NCI-H524 (cell line): ENCODE measurements at places on chromosomes 12 and 14.

GRCh38 chr12:117151403-117152031, 38.8 kb downstream of the FBXO21 start:
- no peak for DNase-seq

DNA sequence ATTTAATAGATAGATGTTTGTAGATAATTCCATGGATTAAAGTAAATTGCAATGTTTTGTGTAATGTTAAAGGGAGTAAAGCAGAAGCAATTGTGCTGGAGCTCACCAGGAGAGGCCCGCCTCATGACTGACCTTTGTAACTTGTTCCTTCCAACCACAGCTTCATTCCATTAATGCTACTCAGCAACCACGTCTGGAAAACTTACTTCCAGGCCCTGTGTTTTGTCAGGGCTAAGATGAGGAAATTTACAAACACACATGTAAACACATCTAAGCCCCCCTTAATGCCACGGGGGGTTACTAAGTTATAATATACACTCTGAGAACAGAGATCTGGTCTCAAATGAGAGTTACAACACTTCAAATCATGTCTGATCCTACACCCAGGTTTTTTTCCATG, 12.4 kb downstream of the LUM start:
- DNase-seq = no peak

GRCh38 chr12:104624529-104624928, 167.8 kb downstream of the CHST11 start:
- DNase-seq = no peak

GRCh38 chr12:114799574-114800487, 115.9 kb upstream of the TBX3 start:
- no peak for DNase-seq

DNA sequence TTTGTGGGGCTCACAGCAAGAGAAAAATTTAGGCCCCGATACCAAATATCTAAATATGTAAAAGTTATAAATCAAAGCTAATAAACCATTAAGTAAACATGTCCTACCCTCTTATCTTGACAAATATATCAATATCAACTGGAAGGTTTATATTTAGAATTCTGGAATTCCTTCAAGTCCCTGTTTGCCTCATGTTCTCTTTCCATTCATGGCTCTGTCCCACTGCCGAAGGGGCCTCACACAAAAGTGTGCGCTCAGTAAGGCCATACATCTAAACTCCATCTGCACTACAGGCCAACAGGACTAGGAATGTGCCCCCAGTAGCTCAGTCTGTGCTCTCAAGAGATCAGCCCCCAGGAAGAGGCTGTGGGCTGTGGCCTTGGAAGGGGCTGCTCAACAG, 10.6 kb upstream of the ATP5MC2 start:
- DNase-seq = no peak

DNA sequence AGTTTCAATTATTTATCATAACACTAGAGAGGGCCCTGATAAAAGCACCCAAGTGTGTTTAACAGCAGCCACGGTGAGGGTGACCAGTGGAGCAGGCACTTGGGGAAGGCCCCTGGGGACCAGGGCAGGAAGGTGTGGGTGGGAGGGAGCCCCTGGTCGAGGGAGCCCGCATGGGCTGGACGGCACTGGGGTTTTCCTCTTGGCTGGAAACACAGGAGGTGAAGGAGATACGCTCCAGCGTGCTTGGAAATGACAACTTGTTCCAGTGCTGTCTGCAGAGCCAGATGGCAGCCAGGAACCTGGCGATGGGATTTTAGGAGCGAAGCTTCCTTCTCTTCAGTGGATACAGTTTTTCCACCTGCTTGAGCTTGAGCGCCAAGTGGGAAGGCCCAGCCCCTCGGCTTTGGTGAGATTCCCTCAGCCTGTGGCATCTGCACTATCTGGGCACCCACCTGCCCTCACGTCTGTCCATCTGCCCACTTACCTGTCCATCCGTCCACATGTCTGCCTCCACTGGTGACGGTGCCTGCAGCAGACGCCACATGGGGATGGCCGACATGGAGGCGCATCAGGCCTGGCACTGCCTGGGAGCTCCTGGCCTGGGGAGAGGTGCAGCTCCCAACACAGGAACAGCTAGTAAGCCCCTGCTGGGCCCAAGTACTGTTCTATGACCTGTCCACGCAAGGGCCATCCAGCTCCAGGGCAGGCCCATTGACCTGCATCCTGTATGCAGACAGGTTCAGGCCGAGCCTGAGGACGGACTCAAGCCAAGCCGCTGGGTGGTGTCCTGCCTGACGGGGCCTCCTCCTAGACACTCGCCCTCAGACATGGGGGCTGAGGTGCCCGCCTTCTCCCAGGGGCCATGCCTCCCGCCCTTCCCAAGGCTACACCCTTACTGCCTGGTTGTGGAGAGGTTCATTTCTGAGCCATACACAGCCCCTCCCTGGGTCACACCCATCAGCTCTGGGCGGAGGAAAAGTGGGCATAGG, 192.2 kb upstream of the C14orf180 start:
- DNase-seq = peak; percentile 84

- peak; percentile 15 for DNase-seq
Measured at GRCh38 chr12:85036733-85037132, 582 bp downstream of the LRRIQ1 start.

DNA sequence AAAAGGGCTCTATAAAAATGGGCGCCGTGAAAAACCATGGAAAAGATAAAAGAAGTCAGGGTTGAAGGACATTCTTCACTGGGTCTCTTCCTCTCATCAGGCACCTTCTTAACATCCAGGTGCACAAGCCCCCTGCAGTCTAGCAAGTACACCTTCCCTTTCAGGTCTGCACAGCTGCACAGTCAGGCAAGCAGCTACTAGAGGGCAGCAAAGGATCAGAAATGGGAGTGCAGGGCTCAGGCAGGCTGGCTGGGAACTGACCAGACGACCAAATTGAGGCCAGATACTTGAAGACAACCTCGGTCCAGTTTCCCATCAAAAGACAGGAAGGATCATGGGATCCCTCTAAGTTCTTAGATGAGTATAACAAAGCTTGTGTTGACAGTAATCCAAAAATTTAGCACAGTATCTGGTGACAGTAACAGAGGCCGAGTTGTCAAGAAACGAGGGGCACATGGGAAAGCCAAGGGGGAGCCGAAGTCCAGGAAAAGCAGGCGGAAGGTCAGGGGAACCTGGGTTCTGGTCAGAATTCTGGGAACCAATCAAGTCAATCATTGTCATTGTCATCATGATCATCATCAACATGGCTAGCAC, 10.1 kb upstream of the GRIP1 start:
- DNase-seq = peak; percentile 53

GRCh38 chr14:61064210-61064609, 83.2 kb downstream of the SLC38A6 start:
- DNase-seq = peak; percentile 96

DNA sequence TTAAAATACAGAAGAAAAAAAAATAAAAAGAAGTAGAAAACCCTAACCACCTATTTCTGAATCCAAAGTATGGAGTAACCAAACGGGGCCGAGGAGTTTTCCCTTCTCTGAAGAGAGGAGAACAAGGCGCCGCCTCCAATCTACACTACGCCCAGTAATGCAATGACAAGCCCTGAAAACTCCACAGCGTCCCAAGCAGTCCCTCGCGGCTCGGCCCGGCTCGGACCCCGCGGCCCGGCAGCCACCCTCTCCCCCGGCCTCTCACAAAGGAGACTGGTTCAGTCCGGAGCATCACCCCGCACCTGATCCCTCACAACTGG, 371 bp downstream of the CHD8 start:
- DNase-seq = no peak

DNA sequence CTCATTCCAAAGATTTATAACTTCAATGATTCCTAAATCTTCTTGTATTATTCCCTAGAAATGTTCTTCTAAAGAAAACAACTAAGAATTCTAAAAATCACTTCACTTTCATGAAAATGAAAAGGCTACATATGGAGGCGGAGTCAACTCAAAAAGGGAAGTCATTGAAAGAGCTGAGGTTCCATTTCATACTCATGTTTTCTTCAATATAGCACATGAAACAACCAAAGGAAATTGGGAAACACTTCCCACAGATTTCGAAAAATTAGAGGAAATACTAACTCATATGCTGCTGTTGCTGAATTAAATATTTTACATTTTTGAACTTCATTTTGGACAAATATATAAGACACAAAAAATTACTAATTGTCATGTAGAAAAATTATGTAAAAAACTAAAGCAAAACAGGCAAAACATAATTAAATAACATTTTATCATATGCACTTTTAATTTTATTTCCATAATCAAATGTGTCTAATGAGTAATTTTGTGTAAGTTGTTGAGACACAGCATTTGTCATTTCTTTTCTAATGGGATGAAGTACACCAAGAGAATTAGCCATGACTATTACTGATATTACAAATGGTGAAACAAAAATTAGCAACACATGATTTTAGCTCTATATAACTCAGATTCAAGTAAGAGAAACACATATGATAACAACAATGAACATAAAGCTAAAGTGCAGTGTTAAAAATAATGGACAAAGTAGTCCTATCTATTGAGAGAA, at the start of gene CD163:
Gene CD163, minus strand, starts transcription at position 92 of the 730 bp plus-strand sequence. Its CDS starts 87 bp downstream, at position 5.
- DNase-seq = no peak

- no peak for DNase-seq
Measured at GRCh38 chr14:100541621-100542560, 45.3 kb downstream of the BEGAIN start.

DNA sequence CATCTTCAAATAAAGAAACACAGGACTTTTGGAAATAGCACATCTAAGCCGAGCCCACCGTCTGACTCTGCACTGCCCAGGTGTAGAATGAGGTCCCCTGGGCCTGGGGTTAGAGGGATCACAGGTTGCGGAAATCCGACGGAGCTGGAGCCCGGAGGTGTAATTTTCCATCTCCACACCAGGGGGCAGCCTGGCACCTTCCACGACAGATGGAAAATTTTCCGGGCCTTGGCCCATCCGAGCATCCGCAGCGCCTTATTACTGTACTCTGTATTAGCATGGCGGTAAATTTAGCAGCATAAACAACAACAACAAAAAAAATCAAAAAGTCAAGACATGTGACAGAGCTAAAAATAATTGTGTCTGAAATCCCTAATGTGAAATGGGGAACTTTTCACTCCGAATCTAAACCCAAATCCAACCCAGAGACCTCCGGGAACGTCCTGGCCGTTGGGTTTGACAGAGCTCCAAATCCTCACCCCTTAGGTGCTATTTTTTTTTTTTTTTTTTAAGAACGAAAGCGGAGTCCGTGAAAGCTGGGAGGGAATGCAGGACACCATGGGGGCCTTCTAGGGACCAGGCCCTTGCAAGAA, 93.9 kb downstream of the KSR2 start:
- peak; percentile 69 for DNase-seq

GRCh38 chr14:20427231-20428009, 8.5 kb downstream of the KLHL33 start:
- DNase-seq = no peak

- DNase-seq = no peak
Measured at GRCh38 chr14:104290756-104291122, 152.4 kb downstream of the KIF26A start.

- no peak for DNase-seq
Measured at GRCh38 chr14:68535404-68536017, 257.4 kb downstream of the ZFP36L1 start.

DNA sequence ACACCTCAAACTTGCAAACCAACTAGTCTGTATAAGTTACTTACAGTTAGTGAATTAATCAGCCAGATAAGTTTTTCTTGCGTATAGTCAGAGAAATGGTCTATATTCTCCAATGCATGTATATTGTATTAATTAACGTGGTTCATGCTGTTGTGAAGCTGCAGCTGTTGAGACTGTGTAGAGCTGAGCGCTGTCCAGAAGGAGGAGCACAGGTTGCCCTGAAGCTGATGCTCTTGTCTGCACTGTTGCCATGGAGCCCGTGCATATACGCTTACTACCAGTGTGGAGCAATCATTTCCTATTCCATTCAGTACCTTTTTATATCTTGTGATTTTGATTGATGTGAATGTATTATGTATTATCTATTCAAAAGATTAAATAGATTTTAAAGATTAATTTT, 74.3 kb upstream of the ARID2 start:
- peak; percentile 90 for DNase-seq

DNA sequence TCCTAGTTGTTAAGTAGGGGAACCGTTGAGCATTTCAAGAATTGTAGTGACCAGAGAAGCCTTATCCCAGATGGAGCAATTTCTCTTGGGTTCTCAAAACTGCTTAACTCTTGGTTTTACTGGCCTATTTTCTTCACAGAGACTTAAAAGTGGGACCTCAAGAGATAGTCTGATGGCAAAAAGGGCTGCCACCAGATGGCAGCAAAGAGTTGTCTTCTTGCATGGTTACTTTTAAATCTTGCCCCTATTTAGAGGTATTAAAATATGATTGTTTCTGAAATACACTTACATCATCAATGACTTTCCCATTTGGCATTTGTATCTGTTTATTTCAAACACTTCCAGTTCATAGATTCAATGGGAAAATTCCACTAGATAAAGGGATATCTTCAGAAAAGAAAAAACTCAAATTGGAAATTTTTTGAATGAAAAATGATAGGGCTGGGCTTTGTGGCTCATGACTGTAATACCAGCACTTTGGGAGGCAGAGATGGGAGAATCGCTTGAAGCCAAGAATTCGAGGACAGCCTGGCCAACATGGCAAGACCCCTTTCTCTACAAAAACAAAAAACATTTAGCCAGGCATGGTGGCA, 69.9 kb upstream of the CNTN1 start:
- peak; percentile 20 for DNase-seq

GRCh38 chr12:75909714-75910656, 121.6 kb downstream of the PHLDA1 start:
- no peak for DNase-seq

DNA sequence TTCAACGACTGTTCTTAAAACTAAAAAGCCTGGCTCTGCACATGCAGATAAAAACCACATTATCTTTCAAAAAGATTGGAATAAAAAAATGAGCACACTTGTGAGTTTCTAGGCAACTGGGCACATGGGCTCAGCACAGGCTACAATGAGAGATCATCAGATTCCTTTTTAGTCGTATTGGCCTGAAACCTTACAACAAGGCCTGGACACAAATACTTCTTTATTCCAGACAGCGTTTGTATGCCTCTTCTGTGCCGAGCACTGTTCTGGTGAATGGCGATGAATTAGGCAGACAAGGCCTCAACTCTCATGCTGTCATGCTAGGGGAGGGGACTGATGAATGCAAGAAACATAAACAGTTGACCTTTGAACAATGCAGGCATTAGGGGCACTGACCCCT, 463.0 kb downstream of the AACS start:
- no peak for DNase-seq

DNA sequence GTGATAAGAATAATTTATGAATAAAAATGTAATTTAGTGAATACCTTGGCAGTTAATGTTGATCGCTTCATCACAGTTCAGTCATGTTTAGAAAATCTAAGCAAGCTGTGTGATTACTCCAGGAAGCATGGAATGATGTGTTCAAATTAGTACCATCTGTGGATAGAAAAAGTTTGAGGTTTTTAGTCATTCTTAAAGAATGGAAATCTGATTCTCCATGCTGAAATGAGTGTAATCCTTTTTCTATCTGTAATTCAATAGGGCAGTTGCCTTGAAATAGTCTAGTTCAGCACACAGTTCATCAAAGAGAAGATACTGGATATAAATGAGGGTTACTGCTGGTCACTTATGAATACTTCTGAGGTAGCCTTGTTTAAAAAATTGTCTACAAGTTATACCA, 127.2 kb upstream of the MYF6 start:
- DNase-seq = no peak
